ENCODE measurements at places on chromosomes 5 and 9.

- no peak for DNase-seq
These were observed 20.1 kb upstream of the MARCHF6 start for GRCh38 chr5:10333154-10334006.

DNA sequence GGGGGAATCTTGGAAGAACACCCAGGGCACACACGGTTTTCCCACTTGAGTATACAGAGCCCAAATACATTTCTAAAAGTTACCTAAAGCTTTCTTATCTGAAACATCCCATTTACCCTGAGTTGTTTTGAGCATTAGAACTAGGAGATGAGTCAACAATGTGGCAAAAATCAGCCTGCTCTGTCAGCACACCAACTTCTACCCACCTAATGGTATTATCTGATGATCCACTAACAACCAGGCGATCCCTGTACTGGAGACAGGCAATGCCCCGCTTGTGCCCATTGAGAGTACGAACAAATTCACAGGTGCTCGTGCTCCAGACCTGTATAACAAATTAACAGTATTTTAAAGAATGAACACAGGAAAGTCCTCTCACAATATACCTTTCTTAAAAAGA, 87.0 kb downstream of the SMIM23 start:
- DNase-seq: no peak

DNA sequence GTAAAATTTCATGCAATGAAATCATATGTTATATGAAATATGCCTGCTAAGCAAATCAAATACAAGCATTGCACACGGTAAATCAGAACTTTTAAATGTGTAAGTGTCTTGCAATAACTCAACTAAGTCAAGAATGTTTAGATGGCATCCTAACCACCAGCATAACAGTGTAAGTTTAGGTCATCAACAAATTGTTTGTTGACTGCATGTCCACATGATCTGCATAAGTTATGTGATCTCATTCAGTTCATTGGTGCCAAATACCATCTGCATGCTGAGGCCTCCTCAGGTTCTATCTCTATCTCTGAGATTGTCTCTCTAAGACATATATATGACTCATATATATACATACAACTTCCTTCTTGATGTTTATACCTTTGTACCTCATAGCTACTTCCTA, 159.6 kb upstream of the STK32A start:
- no peak for DNase-seq

- no peak for DNase-seq
These were observed 24.8 kb downstream of the FYB1 start for GRCh38 chr5:39194466-39195136.

All from stimulated activated CD4-positive, alpha-beta T cell treated with anti-CD3 and anti-CD28 coated beads, Interleukin-12 subunit alpha, Interleukin-12 subunit beta, amount 100 ng/mL, for 48 hours (primary cell).